ENCODE measurements at places on chromosomes 13 and 19.

- no peak for DNase-seq
Observed at GRCh38 chr13:77891486-77891885, 27.1 kb downstream of the EDNRB start.

DNA sequence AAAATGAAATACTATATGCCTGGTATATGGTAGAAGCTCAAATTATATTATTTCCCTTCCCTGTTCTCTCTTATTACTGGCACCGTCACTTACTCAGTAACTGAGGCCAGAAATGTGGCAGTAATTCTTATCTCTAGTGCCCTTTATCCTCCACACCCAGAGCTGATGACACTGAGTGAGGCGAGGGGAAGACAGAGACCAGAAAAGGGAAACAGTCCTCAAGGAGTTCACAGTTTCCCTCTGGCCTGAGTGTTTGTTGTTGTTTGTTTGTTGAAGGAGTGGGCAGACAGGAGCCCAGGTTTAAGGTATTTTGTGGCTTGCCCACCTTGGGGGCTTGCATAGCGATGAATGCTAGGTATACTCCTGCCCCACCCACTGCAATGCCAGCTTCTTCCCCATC lies 101.5 kb upstream of the FNDC3A start:
- DNase-seq, result no peak

DNA sequence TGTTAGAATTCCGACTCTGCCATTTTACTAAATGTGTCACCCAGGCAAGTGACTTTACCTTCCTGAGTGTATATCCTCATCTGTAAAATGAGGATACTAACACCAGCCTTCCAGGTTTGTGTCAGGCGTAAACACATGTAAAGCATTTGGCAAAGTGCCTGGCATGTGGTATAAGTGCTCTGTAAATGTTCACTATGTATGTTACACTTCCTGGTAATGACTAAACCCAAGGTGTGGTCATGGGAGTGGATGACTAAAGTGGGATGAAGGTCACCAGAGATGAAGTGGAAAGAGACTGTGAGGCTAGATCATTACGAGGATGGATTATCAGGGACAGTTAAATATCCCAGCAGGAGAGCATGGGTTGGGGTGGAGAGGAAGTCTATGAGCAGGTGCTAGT lies 25.6 kb downstream of the DEDD2 start:
- no peak for DNase-seq

- no peak for DNase-seq
Observed at GRCh38 chr19:30171795-30172612, 200.2 kb upstream of the ZNF536 start.

DNA sequence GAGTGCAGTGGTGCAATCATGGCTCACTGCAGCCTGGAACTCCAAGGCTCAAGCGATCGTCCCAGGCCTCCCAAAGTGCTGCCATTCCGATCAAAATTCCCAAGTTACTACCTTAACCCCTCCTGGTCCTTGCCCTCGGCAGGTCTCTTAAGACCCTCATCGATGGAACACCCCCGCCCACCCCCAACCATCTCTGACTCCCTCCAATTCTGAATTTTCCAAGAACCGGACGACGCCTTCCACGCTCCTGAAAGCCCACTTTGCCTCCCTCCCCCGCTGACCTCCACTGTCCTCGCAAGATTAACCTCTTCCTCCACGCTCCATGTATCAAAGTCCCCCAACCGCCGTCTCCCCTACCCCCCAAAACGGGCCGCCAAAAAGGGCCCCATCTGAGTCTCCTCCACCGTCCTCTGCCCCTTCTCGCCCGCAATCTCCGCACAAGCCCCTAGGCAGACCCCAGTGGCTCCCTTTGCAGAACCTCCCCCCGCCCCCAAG lies 539 bp downstream of the DAPK3 start:
- no peak for DNase-seq

GRCh38 chr13:50644081-50644871 lies 199.2 kb downstream of the DLEU7 start:
- DNase-seq, result no peak

- no peak for DNase-seq
Observed at GRCh38 chr19:42323473-42323851, 2.0 kb upstream of the MEGF8 start.

GRCh38 chr13:23703246-23703860 lies 133.1 kb downstream of the TNFRSF19 start:
- DNase-seq, result no peak
